Stimulated activated CD8-positive, alpha-beta memory T cell treated with anti-CD3 and anti-CD28 coated beads, Interleukin-12 subunit alpha, Interleukin-12 subunit beta, amount 100 ng/mL, for 4 hours (primary cell): ENCODE measurements at places on chromosomes 16 and 17.

DNA sequence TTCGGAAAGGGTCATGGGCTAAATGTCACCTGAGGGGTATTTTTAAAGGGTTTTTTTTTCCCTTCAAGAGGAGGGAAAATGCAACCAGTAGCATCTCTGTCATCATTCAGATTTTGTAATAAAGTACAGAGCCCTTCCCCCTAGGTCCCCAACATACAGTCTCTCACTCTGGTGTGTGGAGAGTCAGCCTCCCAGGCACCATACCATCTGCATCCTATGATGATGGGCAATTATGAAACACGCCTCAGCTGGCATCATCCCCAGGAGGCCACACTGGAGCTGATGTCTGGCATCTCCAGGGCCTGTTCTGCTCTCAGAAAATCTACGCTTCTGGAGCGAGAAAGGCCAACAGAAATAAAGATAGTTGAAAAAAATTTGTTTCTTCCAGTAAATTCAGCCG lies 32.0 kb downstream of the TBX4 start:
- DNase-seq = no peak

DNA sequence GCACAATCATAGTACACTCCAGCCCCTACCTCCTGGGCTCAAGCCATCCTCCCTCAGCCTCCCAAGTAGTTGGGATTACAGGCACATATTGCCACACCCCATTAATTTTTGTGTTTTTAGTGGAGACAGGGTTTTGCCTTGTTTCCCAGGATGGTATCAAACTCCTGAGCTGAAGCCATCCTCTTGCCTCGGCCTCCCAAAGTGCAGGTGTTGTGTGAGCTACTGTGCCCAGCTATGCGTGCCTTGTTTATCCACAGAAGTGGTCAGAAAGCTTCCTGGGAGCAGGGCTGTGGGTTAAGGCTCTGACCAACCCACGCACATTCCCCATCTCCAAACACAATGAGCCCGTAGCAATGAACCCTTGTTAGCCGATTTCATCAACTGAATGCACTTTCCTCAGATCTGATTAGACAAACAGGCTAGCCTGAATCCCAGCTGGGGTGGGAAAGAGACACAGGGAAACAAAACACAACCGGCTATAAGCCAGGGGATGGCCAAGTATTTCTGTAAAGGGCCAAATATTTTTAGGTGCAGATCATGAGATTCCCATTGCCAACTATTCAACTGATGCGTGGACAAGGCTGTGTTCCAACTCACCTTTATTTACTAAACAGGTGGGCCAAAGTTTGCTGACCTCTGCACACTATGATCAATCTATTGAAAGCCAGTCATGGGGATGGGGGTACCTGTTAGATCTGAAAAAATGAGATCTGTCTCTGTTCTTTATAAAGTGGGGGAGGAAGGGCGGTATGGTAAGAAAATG lies 193.6 kb downstream of the CPPED1 start:
- no peak for DNase-seq

GRCh38 chr17:21279582-21279981 lies 4.9 kb upstream of the MAP2K3 start:
- no peak for DNase-seq

GRCh38 chr17:4972752-4973151 lies 5.1 kb upstream of the SPAG7 start:
- no peak for DNase-seq

DNA sequence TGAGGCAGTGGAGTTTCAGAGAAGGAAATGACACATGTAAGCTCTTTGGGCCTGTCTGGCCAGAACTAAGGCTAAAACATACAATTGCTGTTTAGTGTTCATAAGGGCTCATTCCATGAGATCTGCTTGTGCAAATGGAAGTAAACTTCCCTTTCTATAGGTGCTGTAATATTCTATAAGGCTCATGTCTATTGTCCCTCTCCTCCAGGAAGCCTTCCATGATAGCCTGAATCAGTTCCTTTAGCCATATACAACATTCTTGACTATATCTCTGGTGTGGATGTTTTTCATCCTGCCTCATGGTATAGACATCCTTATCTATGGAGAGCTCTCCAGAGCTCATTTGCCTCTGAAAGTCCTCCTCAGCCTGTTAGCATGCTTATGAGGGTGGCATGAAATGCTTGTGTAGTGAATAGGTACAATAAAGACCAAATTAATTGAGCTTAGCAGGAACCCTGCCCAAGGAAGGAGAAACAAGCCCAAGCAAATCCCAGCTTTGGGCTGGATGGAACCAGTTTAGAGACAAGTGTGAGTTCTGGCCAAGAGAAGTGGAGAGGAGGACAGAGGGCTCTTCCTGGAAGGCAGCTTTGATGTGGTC lies 1.6 kb upstream of the ETV4 start:
- no peak for DNase-seq

GRCh38 chr17:27461192-27461859 lies 5.1 kb downstream of the KSR1 start:
- DNase-seq = no peak

GRCh38 chr16:69093974-69094373 lies 11.5 kb upstream of the HAS3 start:
- DNase-seq = no peak

DNA sequence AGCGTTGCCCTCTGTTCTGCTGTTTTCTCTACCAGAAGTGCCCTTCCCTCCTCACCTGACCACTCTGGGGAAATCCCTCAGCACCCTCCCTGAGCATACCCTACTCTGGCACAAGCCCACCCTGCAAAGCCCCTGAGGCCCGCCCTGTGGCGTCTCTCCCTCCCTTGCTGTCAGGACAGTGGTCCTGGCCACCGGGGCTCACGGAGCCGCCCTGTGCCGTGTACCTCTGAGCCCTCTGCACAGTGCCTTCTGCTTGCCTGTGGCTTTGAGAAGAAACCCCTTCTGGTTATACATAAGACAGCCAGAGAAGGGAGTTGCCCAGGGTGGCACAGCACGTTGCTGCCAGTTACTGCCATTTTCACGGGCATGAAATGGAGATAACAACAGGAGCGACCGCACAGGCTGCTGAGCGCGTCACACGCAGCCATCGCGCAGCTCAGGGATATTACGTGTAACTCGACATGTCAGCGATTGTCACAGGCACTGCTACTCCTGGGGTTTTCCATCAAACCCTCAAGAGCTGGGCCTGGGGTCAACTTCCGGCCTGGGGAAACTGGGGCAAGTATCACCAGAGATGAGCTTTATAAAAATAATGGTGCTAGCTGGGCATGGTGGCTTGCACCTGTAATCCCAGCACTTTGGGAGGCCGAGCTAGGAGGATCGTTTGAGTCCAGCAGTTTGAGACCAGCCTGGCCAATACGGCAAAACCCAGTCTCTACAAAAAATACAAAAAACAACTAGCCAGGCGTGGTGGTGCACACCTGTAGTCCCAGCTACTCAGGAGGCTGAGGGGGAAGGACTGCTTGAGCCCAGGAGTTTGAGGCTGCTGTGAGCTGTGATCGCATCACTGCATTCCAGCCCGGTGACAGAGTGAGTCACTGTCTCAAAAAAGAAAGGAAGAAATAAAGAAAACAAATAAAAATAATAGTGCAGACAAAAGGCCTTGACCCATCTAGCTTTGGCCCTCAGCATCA lies 14.8 kb downstream of the SCGB1C2 start:
- DNase-seq = no peak

GRCh38 chr16:75462806-75463205 lies 1.7 kb downstream of the TMEM170A start:
- DNase-seq = no peak

- DNase-seq = no peak
Measured at GRCh38 chr17:60740584-60740983, 62.9 kb downstream of the BCAS3 start.

DNA sequence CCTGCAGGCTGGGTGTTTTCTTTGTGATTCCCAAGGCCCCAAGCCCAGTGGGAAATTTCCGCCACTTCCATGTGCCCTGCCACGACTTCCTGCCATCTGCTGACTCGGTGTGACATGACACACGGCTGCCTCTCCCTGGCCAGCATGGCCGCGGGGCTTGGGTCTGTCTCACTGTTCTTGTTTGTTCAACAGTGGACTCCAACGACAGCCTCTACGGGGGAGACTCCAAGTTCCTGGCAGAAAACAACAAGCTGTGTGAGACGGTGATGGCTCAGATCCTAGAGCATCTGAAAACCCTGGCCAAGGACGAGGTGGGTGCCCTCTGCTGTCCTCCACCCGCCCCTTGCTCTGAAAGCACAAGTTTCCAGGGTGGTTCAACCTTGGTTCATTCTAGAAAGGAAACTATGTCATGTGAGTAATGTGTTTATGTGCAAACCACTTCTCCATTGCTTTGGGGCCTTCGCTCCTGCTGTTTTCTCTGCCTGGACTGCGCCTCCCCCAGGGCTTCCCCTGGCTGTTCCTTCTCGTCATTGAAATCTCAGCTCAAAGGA lies 26.8 kb downstream of the KNOP1 start:
- DNase-seq = no peak

DNA sequence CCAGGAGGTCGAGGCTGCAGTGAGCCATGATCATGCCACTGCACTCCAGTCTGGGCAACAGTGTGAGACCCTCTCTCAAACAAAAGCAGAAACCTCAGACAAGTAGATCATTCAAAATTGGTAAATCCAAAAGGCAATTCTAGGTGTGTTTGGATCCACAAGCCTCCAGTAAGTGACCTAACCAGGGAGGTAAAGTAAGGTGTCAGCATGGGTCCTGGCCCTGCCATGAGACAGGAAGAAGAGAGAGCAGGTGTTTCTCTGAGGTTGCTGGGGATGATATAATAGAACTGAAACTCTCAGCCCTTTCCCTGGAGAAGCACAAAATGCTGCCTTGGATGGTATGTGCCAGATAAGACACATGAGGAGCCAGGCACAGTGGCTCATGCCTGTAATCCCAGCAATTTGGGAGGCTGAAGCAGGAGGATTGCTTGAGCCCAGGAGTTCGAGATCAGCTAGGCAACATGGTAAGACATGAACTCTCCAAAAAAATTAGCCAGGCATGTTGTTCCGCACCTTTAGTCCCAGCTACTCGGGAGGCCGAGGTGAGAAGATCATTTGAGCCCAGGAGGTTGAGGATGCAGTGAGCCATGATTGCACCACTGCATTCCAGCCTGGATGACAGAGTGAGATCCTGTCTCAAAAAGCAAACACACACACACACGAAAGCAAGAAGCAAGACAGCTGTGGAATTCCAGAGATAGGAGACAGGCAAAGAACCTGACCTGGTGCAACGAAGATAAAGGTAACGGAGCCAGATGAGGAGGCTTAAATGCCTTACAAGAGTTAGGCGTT lies 6.5 kb downstream of the TM4SF5 start:
- no peak for DNase-seq

DNA sequence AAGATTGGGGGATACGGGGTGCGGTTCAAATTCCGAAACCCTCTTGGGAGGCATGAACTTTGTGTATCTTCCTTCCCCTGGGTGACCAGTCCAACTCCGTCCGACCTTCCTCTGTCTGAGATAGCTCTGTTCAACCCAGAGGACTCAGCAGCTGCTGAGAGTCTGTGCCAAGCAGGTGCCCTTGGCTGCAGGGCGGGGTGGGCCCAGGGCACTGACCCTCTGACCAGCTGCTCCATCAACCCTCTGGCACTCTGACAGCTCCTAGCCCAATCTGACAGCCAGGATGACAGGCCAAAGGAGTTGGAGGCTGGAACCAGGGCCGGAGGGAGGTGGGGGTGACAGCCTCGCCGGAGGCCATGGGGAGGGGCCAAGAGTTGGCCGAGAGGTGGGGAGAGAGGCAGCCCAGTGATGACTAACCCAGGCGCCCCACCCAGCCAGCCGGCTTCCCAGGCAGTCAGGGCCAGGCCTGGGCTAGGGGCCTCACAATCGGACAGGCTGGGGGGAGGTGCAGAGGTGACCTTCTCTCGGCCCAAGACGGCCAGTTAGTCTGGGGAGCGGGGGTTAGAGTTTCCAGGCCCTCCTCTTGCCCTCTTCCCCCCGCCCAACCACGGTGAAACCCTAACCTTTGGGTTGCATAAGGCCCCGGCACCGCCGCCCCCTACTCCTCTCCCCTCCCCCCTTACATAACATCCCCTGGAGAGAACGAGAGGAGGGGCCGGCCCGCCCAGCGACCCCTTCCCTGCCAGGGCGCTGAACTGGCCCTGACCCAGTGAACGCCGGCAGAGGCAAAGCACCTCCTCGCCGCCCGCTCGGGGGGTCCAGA lies 5.0 kb upstream of the TLCD2 start:
- DNase-seq = no peak

DNA sequence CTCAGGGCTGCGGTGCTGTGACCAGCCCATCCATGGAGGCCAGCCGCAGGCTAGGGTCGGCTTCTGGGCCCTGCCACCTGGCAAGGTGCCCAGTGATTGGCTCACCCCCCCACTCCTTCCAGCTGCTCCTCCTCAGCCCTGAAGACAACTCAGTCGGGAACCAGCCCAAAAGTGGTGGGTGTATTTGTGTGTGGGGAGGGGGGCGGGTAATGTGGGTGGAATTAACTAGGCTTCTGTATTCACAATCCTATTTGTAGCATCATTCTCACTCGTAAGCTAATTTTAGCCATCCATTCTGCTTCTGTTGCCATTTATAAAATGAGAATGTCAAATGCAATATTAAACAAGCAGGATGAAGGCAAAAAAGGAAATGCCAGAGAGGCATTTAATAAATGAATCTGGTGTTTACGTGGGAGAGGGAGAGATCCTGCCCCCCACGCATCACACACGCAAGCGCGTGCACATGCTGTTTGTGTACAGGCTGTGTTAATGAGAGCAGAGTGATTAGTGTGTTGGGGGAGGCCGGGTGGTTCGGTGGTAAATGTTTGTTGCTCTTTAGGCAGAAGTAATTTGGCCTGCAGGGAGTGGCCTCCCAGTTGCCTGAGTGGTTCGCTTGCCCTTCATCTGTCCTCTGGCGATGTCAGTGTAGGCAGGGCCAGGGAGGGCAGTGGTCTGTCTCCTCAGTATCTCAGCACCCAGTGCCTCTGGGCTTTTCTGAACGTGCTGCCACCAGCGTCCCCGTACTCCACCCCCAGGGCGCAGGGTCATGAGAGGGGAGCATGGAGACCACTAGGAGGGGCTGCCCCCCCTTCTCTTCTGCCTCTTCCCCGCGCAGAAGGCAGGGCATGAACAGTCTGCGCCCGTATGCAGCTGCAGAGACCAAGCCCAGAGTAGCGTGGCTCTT lies 140.1 kb downstream of the CCDC182 start:
- DNase-seq = no peak

DNA sequence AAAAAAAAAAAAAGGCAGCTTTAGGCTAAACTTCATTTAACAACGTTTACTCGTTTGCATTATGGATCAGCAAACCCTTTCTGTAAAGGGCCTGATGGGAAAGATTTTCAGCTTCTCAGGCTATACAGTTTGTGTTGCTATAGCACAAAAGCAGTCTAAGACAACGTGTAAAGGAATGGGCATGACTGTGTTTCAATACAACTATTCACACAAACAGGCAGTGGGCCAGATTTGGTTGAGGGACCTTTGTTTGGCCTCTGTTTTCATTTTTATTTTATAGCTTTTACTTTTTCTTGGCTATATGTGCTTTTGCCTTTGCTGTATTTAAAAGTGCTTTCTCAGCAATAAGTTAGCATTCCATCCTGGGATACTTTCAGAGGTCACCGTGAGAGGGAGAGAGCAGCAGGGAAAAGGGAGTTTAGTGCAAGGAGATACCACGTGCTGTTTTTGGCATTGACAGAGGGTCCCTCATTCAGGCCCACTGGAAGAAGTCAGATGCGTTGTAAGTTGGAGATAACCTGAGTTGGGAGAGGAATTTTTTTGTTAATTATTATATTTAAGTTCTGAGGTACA lies 335.6 kb downstream of the UTP18 start:
- DNase-seq = no peak
